Tongue (tissue), 3 donors: ENCODE measurements at places on chromosomes 1 and 21. TPM values are rescaled to one million over a fixed set of nuclear protein-coding genes. Genes with fewer than 3 reads are reported as not detected.
A peak's percentile ranks its signal among the peaks of the same experiment; 100 is the strongest.

Gene RAVER2
- 28.3 TPM for total RNA-seq

Gene NDC1
- 22.0 TPM for total RNA-seq

Gene PTPN7
- total RNA-seq: 1.5 TPM

Gene OR2T6
- not detected for total RNA-seq

DNA sequence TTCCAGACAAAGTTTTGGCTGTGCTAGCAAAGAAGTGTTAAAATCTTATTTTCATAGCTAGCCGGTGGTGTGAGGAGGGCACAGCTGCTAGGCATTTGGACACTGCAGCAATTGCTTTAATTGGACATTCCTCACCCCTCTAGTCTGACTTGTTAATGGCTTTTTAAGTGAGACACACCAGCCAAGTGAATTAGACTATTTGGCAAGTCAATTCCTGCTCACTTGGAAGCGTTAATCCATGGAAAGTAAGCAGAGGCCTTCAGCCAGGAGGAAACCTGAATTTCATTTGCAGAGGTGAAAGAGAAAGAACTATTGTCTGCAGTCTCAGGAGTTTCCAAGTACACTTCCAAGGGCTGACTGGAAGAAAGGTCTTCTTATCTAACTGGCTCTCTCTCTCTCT, 175.7 kb downstream of the ST6GALNAC3 start:
- peak; percentile 78 for DNase-seq

- DNase-seq: peak; percentile 49
Observed at GRCh38 chr1:46547481-46548383, 3.7 kb downstream of the KNCN start.

DNA sequence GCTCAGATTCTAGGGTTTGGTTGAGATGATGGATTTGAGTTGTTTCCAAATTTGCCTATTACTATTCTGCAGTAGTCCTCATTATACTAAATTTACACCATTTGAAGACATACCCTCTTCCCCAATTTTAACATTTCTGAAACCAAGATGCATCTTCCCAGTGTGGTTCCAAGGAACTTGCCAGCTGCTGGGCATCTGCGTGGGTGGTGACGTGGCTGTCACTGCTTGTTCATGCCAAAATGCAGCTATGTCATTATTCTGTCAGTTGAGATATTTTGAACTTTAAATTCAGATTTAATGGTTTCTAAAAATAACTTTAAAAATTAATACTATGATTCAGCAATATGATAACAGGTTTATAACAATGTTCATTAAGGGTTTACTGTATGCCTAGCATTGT, 1.2 kb downstream of the ZFP69 start:
- DNase-seq: peak; percentile 2

- no peak for DNase-seq
Observed at GRCh38 chr21:44199448-44199847, 41.3 kb downstream of the ICOSLG start.

- no peak for DNase-seq
Observed at GRCh38 chr1:78718566-78718965, 68.9 kb downstream of the IFI44 start.

- DNase-seq: no peak
Observed at GRCh38 chr1:22754824-22755223, 44.2 kb downstream of the EPHB2 start.

GRCh38 chr1:205907794-205908193, 35.5 kb downstream of the SLC26A9 start:
- no peak for DNase-seq

DNA sequence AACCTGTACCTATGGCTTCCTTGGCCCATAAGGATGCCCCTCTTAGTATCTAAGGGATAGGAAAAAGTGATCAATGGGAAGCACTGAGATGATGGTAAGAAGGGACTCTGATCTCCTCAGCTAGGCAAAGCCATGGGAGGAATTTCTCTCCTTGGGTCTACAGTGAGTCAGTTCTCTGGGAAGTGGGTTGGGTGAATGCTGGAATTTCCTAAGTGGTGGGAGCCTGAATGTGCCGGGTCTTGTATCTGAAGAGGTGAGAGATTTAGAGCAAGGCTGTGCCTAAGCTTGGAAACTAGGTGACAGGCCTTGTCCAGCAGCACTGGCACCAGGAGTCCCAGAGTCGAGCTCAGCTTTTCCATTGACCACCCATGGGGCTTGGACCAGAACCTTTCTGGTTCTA, 96.3 kb upstream of the SLC2A1 start:
- DNase-seq: no peak

- no peak for DNase-seq
Observed at GRCh38 chr1:184970691-184971161, 3.6 kb downstream of the NIBAN1 start.

GRCh38 chr1:19877821-19878636, 4.2 kb upstream of the OTUD3 start:
- peak; percentile 21 for DNase-seq

DNA sequence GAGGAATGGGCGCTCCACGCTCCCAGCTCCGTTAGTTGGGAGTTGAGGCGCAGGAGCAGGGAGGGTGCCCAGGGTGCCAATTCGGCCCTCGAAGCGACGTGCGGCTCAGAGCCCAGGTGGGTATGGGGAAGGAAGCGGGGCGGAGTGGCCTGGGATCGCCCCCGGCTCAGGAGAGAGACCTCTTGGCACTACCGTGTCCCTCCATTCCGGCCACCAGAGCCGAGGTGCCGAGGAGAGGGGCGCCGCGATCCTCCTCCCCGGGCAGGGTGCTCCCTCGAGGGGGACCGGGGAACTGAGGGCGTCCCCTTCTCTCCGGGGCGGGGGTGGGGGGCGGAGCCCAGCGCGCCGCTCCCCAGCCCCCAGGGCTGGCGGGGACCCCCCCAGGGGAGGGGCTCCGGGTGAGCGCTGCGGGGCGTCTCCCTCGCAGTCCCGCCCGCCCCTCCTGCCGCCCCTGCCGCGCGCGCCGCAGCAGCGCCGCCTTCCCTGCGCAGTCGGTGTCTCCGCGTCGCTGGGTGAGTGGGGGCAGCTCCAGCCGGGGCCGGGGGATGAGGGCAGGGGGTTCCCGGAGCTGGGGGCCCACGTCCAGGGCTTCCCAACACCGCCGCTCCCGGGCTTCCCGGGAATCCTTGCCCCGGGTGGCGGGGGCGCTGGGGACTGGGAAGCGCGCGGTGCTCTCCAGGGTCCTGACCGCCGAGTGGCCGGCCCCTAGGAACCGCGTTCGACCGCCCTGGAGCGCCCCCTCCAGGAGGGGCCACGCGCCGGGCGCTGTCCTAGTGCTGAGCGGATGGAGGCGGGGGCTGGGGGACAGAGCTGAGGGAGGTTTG, at the start of gene HPCA:
HPCA (plus strand) TSS at position 488 of the 824 bp plus-strand sequence. CDS start 2,408 bp downstream, outside the sequence.
- peak; percentile 82 for DNase-seq

- no peak for DNase-seq
Observed at GRCh38 chr1:232675898-232676297, 46.0 kb upstream of the SIPA1L2 start.

GRCh38 chr1:84834419-84835064, 58.5 kb downstream of the LPAR3 start:
- no peak for DNase-seq
